ENCODE measurements at places on chromosomes 5 and 9. TPM values are rescaled to one million over a fixed set of nuclear protein-coding genes. Genes with fewer than 3 reads are reported as not detected.

- DNase-seq: no peak
Observed at GRCh38 chr5:131382407-131383395, 118.8 kb downstream of the CDC42SE2 start.

DNA sequence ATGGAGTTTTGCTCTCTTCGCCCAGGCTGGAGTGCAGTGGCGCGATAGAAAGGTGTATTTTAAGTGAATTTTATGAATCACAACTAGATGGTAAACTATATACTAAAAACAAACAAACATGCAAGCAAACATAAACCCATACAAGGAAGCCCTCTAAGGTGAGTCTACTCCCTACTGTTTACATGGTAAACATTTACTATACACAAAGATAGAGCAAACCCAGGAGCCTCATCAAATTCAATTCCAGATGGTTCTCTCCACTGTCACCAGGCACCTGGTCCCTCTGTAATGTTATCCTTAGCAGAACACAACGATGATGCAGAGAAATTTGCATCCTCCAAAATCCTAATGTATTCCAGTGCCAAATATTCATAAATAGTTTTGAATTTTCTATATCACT, 17.9 kb downstream of the ANKH start:
- no peak for DNase-seq

Gene TMEM174
- not detected for total RNA-seq

Gene PLAC8L1
- total RNA-seq: not detected

Gene PCDHGA8
- 0.14 TPM for total RNA-seq

Gene PDGFRB
- total RNA-seq: 2.2 TPM

Gene IFNA6
- not detected for total RNA-seq

Gene AK8
- total RNA-seq: 0.14 TPM

Gene ADAMTS13
- 0.75 TPM for total RNA-seq
